ENCODE measurements at places on chromosomes 2 and 18.
A peak's percentile ranks its signal among the peaks of the same experiment; 100 is the strongest.

- no peak for DNase-seq
Measured at GRCh38 chr2:133954636-133955035, 299.2 kb upstream of the MGAT5 start.

GRCh38 chr2:241030883-241031282 is 32.5 kb downstream of the SNED1 start:
- no peak for DNase-seq

- no peak for DNase-seq
Measured at GRCh38 chr2:126963390-126963789, 64.7 kb downstream of the TEX51 start.

DNA sequence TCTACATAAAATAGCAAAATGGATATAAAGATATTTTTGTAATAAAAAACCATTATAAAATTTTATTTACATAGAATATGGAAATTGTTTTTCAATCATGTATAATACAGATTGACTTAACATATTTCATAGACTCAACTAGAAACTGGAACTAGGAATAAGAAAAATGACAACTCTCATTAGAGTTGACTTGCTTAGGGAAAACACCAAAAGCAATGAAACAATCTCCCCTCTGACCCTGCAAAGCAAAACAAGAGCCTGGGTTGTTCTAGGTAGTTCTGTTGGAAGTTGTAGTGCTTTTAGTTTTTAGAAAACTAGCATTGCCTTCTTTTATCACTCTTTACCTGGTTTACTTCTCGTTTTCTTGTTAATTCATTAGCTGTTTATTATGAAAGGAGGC is 32.2 kb upstream of the MTIF2 start:
- DNase-seq = no peak

- no peak for DNase-seq
Measured at GRCh38 chr2:10771786-10772185, 40.8 kb downstream of the PDIA6 start.

- no peak for DNase-seq
Measured at GRCh38 chr2:195057001-195057400, 600.0 kb upstream of the SLC39A10 start.

DNA sequence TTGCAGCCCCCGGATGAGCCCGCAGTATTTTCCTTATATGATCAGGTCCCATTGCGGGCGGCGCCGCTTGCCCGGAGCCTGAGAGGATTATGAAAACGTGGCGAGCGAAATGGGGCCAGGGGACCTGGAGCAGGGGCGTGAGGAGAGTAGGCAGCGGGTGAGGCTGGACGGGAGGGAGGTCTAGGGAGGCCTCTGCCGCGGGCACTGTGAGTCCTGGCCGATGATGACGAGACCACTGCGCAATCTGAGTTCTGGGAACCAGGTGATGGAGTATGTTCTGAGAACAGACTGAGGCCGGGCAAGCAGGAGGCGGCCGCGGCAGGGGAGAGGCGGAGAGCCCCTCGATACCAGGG is 790 bp upstream of the ACAA2 start:
- DNase-seq = no peak

- no peak for DNase-seq
Measured at GRCh38 chr2:30209227-30209626, 22.1 kb upstream of the LBH start.

- DNase-seq = no peak
Measured at GRCh38 chr2:227082286-227082685, 81.7 kb downstream of the COL4A4 start.

DNA sequence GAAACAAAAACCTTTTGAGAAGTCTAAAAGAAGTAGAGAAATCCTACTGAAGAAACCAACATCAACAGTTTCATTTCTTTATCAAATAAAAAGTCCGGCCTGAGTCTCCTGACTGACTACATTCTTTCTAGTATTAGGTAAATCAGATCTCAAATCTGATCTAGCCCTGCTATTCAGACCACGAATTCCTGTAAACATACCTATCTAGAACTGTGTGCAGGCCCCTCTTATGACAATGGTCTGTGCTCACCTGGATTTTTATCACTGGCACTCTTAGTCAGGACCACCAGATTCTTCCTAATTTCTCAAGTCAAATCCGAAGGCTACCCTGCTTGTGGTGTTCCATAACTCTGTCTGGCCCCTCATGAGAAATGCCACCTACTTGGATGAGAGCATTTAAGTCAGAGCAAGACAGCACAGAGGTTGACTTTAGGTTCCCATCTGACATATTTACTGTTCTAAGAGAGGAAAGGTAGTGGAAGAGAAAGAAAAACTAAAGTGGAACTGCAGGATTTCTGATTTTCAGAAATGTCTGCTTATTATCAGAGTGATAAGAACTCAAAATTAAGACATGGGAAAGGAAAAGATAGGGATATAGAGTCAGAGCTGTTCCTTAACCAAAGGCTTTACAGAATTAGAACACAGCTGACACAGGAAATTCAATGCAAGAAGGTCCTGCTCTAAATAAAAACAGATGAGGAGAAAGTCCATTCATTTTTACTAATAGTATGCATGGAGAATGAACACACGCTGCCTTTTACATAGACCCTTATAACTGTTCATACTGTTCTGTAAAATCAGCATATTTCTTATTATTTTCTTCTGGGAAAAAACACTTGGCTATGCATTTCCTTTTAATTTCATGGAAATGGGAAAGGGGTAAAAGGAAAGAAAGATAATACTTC is 56.5 kb downstream of the SLC8A1 start:
- DNase-seq = no peak

GRCh38 chr18:24157855-24158254 is 19.0 kb downstream of the CABYR start:
- no peak for DNase-seq

DNA sequence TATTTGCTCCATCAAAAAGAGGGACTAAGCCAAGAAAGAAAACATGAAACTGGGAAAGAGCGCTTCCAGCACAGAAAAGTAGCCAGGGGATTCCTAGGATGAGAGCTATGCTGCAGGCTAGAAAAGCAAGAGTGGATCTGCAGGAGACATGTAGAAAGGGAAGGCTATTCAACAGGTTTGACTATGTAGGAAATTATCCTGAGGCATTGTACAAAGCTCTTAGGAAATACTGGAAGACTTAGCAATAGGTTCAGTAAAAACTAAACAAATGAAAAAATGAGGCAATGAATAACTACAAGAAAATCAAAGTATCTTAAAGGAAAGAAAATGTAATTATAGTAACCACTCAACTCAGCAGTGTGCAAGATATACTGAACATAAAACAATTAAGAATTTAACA is 229.5 kb upstream of the FBXO11 start:
- DNase-seq = no peak

- DNase-seq = no peak
Measured at GRCh38 chr2:47321411-47322031, 81.4 kb upstream of the MSH2 start.

GRCh38 chr2:131369954-131370353 is 6.0 kb upstream of the RAB6D start:
- DNase-seq = no peak

DNA sequence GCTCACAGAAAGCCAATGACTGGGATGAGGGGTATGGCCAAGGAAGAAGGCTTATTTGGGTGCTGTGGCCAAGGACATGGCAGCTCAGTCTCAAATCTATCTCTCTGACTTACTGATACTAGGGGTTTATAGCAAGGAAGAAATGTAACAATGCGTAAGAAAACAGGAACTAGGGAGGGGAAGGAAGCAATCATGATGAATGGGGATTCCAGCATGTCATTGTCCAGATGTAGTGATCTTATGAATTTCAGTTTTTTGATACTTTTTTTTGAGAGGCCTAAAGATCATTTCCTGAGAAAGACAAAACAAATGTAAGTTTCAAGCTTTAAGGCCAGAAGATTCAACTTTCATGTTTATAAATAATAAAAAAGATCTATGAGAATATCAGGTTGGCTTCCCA is 298.6 kb upstream of the FAM98A start:
- DNase-seq = no peak

DNA sequence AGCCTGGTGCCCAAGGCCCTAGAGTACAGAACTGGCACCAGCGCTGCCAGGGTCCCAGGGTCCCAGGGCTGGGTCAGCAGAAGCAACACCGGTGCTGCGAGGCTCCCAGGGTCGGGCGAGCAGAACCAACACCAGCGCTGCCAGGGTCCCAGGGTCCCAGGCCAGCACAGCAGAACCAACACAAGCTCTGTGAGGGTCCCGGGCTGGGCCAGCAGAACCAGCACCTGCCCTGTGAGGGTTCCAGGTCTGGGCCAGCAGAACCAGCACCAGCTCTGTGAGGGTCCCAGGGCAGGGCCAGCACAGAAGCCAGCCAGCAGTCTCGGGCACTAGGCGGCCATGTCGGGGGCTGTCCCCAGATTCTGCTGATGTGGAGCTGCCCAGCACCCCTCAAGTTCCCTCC is 93.1 kb downstream of the GALR1 start:
- DNase-seq = no peak

- no peak for DNase-seq
Measured at GRCh38 chr2:24576617-24577016, 85.6 kb downstream of the NCOA1 start.

GRCh38 chr2:215531284-215531683 is 95.4 kb upstream of the FN1 start:
- DNase-seq = no peak

DNA sequence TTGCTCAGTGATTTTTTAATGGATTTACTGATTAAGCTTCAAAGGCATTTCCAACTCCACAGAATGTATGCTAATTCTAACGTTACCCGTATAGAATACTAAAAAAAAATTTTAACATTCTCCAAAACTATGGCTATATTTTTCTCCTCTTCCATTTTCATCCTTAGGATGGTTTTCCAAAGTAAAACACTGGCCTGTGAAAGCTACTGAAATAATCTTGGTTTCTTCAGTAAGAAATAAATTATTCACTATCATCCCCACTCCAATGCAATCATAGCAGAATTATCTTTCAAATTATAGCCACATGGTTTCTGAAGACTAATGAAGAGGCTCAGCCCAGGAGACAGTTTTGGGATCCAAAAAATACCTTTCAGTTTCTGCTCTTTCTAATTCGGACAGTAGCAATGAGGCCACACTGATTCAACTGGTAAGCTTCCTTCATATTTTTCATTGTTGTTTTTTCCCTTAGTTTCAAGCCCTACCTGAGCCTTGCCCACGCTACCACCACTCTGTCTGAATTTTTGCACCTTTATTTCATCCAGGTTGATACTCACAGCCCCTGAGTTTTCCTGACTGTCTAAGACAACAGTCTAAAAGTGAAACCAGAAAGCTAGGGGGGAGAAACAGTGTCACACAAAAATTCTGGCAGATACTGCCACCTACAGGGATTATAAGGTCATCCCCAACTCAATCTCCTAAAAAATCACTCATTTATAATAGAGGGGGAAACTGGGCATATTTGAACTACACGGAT is 887.9 kb downstream of the NRXN1 start:
- peak; percentile 50 for DNase-seq

DNA sequence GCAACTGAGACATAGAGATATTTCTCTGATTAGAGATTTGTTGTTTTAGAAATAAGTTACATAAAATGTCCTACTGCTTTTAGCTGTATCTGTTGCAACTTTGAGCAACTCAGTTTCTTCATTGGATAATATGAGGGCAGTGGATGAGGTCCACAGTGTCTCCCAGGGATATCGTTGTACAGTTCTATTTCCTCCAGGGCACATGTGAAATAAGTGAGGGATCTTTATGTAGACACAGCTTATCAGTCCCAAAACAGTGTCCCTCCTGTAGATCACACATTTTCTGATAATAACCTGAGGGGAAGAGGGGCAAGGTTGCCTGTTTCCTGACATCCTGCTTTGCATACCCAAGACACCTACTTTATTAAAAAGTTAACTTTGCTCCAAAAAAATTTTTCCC is 1231.2 kb upstream of the ZEB2 start:
- DNase-seq = no peak

- DNase-seq = no peak
Measured at GRCh38 chr2:84946204-84947009, 24.6 kb upstream of the KCMF1 start.

DNA sequence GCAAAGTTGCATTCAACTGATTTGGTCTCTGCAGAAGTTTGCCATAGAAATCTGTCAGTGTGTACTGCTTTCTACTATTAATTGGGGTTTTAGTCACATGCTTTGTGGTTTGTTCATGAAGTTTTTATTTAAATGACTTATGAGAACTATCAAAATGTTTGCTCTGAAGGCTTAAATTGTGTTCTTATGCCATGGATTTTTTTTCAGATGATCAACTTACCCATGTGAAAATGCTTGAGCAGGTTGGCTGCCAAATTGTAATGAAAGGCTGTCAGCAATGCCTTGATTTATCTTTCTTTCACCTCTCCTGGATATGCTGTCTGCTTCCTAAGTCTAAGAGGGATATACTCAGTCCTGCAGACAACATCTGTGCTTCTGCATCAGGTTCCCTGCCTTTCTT is 50.7 kb downstream of the FMNL2 start:
- no peak for DNase-seq

DNA sequence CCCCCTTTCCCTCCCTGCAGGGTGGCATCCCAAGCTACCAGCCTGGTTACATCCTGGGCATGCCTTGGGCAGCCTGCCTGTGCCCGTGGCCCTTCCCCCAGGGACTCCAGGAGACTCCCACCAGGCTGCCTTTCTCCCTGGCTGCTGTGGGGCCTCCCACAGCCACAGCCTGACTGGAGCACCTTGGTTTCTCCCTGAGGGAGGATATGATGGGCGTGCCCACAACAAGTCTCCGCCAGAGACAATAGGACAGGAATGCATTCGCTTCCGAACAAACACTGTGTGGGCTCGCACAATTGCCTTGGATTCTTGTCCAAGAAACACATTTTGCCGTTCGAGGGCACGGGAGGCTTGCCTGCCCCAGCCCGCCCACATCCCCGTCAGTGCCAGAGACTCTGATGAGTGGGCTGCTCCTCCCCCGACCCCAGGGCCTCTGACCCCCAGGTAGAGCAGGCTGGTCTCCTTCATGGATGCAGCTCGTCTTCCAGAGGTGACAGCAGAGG is 102.1 kb downstream of the SMAD7 start:
- no peak for DNase-seq

- DNase-seq = no peak
Measured at GRCh38 chr2:23628926-23629771, 244.2 kb downstream of the KLHL29 start.

GRCh38 chr2:204849892-204850291 is 304.6 kb downstream of the PARD3B start:
- DNase-seq = peak; percentile 17

GRCh38 chr2:37090019-37090477 is 5.7 kb downstream of the GPATCH11 start:
- no peak for DNase-seq

DNA sequence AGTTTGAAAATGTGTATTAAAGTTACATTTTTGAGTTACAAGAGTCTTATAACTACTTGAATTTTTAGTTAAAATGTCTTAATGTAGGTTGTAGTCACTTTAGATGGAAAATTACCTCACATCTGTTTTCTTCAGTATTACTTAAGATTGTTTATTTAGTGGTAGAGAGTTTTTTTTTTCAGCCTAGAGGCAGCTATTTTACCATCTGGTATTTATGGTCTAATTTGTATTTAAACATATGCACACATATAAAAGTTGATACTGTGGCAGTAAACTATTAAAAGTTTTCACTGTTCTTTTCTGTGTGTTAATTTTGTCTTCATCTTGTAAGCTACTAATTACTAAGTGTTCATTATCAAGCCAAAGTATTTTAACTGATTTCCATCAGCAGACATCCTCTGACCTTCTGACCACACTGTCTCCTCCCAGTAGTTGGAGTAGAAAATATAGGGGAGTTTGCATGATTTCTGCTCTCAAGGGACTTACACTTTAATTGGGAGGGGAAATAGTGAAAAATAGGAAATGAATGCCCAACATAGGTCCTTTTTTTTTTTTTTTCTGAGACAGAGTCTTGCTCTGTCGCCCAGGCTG is 4.3 kb downstream of the PMAIP1 start:
- no peak for DNase-seq

GRCh38 chr2:150169237-150169629 is 318.2 kb downstream of the RND3 start:
- DNase-seq = no peak

Data from NCI-H1048 (cell line).